ENCODE measurements at places on chromosomes 1 and 21.
A peak's percentile ranks its signal among the peaks of the same experiment; 100 is the strongest.

- no peak for DNase-seq
Measured at GRCh38 chr1:5886140-5886483, 106.1 kb downstream of the NPHP4 start.

GRCh38 chr1:150410582-150411101 lies 46.7 kb downstream of the RPRD2 start:
- DNase-seq = no peak

- peak; percentile 41 for DNase-seq
Measured at GRCh38 chr1:180267761-180268555, 37.9 kb downstream of the LHX4 start.

- DNase-seq = no peak
Measured at GRCh38 chr1:112250892-112251291, 145.1 kb upstream of the CTTNBP2NL start.

DNA sequence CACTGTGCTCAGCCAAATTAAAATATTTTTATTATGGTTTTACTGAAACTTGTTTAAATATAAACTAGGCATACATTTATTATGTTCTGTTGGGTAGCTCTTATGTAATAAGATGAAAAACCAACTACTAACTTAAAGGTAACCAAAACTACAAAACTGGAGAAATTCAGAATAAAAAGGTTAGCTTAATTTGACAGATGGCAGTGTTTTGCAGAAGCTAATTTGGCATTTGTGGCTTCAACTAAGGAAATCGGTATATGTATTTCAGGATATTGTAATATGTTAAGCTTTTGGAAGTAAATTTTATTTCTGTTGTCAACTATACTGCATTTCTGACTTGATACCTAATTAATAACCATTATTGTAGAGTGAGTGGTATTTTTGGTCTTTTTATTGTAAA lies 18.8 kb downstream of the USP25 start:
- no peak for DNase-seq

DNA sequence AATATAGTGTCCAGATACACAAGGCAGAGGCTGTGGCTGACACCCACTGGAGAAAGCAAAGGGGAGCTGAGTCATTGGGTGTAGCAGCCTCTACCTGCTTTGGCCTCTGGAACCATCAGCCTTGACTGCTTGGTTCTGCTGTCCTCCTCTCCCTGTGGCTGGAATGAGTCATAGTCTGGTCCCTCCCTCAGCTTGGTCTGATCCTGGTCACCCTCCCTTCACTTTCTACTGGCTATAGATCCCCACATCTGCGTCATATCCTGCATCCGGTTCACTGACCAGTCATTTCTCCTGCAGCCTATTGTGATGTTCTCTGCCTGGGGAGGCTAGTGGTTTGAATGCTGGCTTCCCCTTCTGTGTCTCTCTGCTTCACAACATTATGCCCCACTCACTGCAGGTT lies 372.8 kb upstream of the DAB1 start:
- no peak for DNase-seq

DNA sequence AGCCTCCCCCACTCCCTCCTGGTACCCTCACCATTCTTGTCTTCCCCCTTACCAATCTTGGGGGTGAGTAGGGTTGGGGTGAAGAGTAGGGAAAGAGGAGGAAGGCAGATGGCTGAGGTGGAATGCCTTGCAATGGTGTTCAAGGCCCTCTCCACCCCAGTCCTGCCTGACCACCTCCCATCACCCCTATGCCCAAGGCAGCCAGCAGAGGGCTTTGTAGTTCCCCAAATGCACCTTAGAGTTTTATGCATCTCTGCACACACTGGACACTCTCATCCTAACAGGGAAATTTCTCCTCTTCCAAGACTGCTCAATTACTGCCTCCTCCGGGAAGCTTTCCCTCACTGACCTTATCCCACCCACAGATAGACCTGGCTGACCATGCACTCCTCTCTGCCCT lies 15.4 kb downstream of the KIF17 start:
- DNase-seq = no peak

DNA sequence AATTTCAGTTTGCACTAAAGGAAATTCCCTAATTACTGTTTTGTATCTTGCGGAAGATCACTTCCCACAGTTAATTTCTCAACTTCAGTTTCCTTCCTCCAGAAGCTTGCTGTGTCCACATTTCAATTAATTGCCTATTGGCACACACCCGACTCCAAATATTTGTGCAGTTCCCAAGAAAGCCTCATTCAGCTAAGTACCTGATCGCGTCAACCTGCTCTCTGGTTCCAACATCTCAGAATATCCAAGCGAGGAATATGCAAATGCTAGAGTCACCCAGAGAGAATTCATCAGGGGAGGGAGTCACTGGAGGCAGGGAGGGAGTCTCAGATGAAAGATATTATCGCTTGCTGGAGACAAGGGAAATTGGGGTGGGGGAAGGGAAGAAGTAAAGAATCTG lies 351.3 kb downstream of the RRAGC start:
- no peak for DNase-seq

- DNase-seq = peak; percentile 80
Measured at GRCh38 chr21:39451332-39452206, at the start of gene SH3BGR. Gene SH3BGR (plus strand): TSS chr21:39451970. CDS start chr21:39452097, 127 bp downstream.

DNA sequence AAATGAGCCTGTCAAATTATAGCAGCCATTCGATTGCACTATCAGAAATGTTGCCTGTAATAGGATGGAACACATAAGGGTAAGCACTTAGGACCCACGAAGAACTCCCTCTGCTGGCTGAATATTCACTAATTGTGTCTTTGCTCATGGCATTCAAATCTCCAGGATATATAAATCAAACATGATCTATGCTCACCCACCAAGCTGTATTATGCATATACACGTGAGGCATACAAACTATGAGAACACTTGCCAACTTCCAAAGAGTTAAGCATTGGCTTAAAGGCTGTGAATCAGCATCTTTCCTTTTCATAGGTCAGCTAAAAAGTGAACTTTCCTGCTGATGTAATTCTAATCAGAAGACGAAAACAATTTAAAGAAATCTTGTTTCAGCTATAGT lies 34.5 kb downstream of the TMPRSS15 start:
- DNase-seq = no peak

- DNase-seq = no peak
Measured at GRCh38 chr1:84582802-84583587, 8.8 kb upstream of the CTBS start.

DNA sequence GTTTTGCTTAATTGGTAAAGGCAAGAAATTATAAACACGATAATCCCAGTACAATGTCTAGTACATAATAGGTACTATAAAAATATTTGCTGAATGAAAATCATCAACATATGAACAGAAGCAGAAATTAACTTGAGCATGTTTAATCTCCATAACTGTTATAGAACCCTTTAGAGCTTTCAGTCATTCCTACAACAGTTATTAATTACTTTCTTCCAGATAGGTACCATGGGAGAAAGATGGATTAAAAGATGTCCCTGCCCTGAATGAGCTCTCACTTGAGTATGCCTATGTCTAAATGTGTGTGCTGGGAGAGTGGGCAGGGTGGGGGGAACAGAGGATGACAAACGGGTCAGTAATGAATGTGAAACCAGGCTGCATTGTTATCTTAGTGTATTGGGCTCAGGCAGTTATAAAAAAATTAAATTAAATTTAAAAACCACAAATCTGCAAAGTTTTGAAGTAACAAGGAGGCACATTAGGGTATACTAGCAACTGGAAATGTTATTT lies 2.4 kb downstream of the EPS15 start:
- no peak for DNase-seq

GRCh38 chr1:236020359-236021219 lies 44.3 kb downstream of the NID1 start:
- no peak for DNase-seq

DNA sequence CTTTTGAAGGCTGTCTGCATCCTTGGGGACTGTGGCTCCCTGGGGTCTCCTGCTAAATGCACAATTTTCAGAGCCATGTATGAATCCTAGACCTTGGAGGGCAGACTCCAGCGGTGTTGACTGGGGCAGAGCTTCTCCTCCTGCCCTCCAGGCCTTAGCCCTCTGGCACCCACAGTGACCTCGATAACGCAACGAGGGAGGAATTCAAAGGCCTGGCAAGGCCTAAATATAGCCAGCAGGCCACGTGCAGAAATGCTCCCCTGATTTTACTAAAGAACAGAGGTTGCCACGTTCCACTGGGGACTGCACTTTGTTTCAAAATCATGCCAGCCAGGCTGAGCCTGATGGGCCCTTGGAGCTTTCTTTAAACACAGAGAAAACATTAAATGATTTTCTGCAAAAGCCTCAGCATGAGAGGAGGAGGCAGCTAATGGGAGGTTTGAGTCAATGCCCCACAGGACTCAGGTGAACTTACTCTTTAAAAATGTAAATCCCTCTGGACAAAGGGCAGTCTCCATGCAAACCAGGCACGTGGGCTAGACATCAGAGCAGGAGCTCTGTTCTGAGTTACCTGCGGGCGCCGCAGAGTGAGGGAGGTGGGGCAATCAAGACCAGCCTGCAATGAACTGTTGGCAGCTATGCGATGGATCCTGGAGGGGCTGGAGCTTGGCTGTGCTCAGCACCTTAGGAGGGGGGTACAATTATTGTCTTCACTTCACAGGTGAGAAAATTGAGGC lies 28.0 kb downstream of the GRIK3 start:
- no peak for DNase-seq

GRCh38 chr1:5311147-5311546 lies 656.7 kb downstream of the AJAP1 start:
- DNase-seq = no peak

DNA sequence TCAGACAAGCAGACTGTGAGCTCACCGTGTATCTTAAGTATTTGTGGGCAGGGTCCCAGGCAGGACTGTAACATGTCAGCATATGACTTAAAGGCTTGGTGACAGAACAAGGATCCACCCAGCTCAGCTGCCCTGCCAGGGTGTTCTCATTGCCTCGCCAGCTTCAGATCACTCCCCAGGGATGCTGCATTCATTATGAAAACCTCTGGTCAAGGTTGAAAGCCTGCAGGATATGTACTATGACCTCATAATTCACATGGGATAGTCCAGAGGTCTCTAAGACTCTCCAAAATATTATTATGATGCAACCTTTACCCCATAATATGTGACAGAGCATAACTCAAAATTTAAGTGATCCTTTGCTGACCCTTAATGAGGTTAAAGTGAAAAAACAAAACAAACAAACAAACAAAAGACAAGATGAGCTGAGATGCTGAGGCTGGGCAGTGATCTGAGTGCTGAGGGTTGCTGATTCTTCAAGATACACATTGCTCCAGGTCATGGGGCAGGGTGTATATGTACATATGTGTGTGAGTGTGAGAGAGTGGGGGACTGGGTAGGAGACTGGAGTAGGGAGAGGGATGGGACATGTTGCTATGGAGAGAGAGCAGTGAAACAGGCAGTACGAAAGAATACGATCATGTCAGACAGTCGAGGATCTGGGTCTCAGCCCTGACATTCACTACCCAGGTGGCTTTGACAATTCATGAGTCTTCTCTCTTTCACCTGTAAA lies 98.8 kb upstream of the DUSP10 start:
- peak; percentile 4 for DNase-seq

DNA sequence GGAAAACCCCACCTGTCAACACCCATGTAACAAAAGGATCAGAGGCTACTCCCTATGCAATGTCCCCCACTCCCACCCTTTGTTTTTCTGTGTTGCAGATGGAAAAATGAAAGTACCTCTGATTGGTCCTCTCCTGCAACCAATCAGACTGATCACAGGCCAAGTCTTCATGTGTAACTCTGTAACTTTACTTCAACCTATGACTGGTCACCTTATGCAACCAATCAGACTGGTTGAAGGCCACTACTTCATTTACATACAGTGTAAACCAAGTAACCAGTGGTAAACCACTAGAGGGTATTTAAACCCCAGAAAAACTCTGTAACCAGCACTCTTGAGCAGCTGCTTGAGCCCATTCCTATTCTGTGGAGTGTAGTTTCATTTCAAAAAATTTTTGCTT lies 266.3 kb upstream of the OLFM3 start:
- no peak for DNase-seq

- DNase-seq = peak; percentile 74
Measured at GRCh38 chr1:25520446-25521061, 22.9 kb upstream of the LDLRAP1 start.

DNA sequence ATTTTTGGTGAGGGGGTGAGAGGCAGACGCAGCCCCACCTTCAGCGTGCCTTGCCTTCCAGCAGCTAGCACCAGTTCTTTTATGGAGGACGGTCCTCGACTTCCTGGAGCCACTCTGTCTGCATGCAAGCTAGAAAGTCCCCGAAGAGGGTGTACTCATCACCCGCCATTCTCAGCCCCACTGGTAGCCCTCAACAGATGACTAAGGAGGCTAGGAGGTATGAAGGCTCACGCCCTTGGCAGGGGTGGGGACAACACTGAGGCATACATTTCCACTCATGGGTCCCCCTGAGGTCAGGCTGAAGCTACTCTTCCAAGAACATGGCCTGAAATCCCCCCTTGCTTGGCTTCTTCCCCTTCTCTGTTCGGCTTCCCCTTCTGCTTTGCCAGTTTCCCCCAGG lies 8.9 kb upstream of the PTPRF start:
- DNase-seq = no peak
